ENCODE measurements at places on chromosomes 6 and 20. TPM values are rescaled to one million over a fixed set of nuclear protein-coding genes. Genes with fewer than 3 reads are reported as not detected.

DNA sequence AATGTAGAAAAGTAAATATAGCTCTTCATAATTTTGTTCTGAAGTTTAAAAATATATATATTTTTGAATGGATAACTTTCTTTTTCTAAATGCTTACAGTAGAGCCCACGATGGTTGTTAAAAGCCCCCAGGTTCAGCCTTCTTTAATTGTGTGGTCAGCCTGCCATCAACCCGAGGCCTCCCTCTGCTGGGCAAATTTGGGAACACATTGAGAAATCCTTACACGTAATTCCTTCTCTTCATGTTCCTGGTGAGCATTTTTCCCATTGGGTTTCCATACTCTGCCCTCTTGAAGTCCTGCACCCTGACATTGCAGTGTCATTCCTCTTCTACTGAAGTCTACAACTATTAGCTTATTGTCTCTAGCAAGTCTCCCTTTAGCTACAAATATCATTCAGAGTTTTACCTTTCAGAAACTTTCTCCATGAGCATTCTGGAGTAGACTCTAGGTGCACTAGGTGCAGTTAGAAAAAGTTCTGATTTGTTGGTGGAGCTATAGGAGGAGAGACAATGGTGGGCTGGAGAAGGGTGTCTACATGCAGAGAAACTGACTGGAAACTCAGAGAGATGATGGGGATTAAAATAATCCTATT is 40.6 kb downstream of the TRIM38 start:
- DNase-seq: peak; percentile 58

PPIL6 gene
- total RNA-seq: 3.8 TPM

GRCh38 chr20:32114305-32114960 is 4.9 kb downstream of the TM9SF4 start:
- DNase-seq: no peak

DNA sequence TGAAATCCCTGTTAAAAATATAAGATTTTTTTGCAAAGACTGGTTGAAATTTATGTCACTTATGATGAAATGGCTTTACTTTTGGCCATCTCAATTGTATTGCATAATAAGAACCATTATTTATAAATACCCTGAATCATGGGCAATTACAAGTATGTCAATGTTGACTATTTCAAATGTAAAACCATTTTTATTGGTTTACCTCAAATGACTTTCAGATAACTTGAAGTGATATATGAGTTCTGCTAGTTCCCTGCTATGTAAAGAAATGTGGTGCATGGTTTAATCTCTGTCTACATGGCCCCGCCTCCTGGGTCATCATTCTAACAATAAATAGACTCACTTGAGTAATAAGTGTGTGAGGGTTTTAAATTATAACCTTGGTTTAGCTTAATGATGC is 275.6 kb upstream of the PREP start:
- no peak for DNase-seq

GRCh38 chr6:30814146-30815040 is 69.9 kb upstream of the DDR1 start:
- peak; percentile 81 for DNase-seq

GRCh38 chr20:2059411-2059810 is 42.2 kb upstream of the STK35 start:
- no peak for DNase-seq

GRCh38 chr6:106517706-106518105 is 111.6 kb downstream of the RTN4IP1 start:
- DNase-seq: no peak

GABRR2 gene
- not detected for total RNA-seq

NDRG3 gene
- 9.9 TPM for total RNA-seq

GRCh38 chr6:133891149-133891926 is 2.4 kb downstream of the TCF21 start:
- peak; percentile 44 for DNase-seq

GRCh38 chr20:48679599-48679998 is 148.2 kb downstream of the PREX1 start:
- DNase-seq: peak; percentile 38

- DNase-seq: no peak
Measured at GRCh38 chr6:167898673-167899311, 72.1 kb downstream of the AFDN start.

- no peak for DNase-seq
Measured at GRCh38 chr6:3742076-3742425, 9.5 kb downstream of the PXDC1 start.

GRCh38 chr6:85126485-85127167 is 323.3 kb upstream of the NT5E start:
- DNase-seq: peak; percentile 85

- DNase-seq: no peak
Measured at GRCh38 chr20:56453352-56453751, 15.1 kb upstream of the RTF2 start.

- DNase-seq: no peak
Measured at GRCh38 chr6:42690151-42690702, 32.2 kb downstream of the PRPH2 start.

GRCh38 chr20:50704971-50705370 is 13.6 kb upstream of the RIPOR3 start:
- DNase-seq: no peak

GRCh38 chr6:143061597-143062385 is 1.1 kb downstream of the AIG1 start:
- DNase-seq: no peak

DNA sequence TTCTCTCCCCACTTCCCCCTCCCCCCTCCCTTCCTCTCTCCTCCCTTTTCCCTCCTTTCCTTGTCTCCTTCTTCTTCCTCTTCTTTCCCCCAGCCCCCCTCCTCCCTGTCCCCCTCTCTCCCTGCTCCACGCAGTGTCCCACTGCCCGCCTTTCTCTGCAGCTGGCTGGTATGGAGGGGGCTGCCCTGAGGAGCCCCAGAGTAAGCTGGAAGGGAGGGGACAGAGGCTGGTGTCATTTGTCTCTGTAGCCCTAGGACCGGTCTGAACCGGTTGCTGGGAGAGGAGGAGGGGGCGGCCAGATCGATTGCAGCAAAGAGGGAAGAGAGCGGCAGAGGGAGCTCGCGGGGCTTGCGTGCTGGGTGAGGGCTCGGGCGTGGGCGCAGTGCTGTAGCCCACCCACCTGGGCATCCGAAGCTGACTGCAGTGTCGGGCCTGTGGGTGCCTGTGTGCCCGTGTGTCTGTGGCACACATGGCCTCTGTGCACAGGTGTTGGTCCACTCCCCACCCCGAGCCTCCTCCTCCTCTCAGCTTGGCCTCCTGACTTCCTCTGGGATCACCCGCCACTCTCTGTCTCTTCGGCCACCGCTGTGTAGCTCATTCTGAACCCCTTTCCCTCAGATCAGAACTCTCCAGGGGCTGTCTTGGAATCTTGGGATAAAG is 50.6 kb downstream of the SRC start:
- DNase-seq: no peak

GRCh38 chr6:41348934-41349333 is 13.5 kb downstream of the NCR2 start:
- DNase-seq: no peak

GRCh38 chr20:52129611-52130010 is 62.0 kb downstream of the ZFP64 start:
- peak; percentile 11 for DNase-seq

- DNase-seq: peak; percentile 100
Measured at GRCh38 chr6:158026054-158026900, 44.6 kb downstream of the SYNJ2 start.

DNA sequence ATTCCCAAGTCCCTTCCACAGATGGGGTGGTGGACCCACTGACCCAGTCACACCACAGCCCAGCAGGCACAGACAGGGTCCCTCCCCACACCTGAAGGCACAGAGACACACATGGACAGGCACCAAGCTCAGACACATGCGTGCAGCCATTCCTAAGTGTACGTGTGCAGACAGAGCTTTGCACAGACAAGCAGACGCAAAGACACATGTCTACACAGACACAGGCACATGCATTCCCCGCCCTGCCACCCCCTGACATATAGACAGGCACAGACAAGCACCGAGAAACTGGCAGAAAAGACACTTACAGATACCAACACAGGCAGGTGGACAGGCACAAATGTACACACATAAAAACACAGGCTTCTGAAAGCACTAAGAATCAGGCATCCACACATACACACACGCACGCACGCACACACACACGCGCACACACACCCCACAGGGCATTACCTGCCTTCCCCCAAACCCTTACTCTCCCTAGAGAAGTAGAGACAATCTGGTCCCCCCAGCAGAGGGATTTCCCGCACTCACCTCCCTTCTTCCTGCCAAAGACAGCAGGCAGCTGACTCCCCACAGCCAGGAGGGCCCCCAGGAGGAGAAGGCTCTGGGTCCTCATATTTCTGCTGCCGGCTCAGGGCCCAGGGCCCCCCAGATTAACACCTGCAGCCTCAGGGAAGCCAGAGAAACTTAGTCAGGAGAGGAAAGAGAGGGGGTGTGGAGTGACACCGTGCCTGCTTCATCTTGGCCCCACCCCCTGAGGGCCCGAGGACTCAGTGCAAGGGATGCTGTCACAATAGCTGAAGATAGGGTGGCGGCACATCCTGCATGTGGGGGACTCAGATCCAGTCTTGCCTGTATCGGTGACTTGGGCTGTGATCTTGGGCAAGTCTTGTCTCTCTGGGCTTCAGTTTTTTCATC is at the start of gene WFDC5:
Gene WFDC5, minus strand, starts transcription at position 710 of the 921 bp plus-strand sequence. Its CDS starts 91 bp downstream, at position 619.
- DNase-seq: no peak

GRCh38 chr6:47680051-47680450 is 18.3 kb upstream of the ADGRF4 start:
- DNase-seq: no peak

GRCh38 chr6:141158740-141159139 is 974.0 kb upstream of the GJE1 start:
- no peak for DNase-seq

GRCh38 chr6:161305860-161306259 is 32.0 kb upstream of the AGPAT4 start:
- no peak for DNase-seq

DNA sequence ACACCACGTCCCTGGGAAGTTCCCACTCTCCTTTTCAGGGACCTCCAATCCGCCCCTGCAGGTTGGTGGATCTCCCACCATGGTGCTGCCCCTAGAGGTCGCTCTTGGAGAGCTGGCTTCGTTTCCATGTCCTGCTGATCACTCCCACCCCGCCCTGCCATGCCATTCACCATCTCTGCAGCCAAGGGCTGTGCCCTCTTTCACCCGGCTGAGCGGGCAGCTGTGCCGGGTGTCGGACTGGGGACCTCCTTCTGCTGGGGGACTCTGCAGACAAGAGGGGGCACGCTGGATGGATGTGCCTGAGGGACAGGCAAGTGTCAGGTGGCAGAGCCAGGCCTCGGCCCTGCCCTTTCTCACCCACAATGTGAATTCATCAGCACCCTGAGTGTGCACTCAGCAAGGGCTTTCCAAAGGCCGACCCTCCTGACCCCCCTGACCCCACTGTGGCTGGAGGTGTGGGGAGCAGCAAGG is 347.0 kb downstream of the CDH4 start:
- peak; percentile 55 for DNase-seq

- peak; percentile 83 for DNase-seq
Measured at GRCh38 chr6:6696867-6697531, 108.5 kb downstream of the LY86 start.

GRCh38 chr6:7183707-7184106 is 75.9 kb downstream of the RREB1 start:
- no peak for DNase-seq

DNA sequence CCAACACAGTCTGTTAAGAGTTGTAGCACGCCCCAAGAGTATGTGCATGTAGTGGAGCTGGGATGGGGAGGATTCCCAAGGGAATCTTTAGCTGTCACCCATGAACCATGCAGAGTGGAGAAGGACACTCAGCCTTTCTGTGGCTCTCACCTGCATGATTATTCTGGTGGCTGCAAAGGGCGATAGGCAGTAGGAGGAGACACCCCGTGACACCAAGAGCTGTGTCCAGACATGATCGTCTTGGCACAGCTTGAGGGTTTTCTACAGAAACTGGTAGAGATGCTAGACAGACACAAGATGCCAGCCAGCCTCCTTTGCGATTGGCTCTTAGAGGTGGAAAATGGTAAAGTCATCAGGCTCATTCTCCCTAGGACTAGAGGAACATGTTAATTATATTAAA is 3.1 kb upstream of the CSE1L start:
- no peak for DNase-seq

- no peak for DNase-seq
Measured at GRCh38 chr20:38957235-38957876, 4.8 kb upstream of the DHX35 start.

- peak; percentile 13 for DNase-seq
Measured at GRCh38 chr6:141169419-141169818, 963.3 kb upstream of the GJE1 start.

GRCh38 chr6:39218868-39219567 is 10.3 kb downstream of the KCNK5 start:
- no peak for DNase-seq

DNA sequence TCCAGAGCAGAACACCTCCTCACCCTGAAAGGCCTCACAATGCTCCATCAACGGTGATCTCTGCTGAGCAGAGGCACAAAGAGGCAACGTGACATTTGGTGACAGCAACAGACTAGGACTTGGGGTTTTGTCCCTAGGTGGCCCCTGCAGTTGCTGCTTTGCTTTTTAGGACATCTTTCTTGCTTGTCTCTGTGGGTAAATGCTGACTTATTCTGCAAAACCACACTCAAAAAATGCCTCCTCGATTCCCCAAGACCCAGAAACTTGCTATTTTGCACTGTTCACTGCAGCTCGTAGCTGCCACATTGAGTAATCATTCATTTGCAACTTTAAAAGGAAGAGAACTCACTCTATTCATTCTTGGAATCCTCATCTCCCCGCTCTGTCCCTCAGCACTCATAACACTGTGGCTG is 209.9 kb downstream of the LY86 start:
- DNase-seq: no peak

GRCh38 chr6:34240329-34241248 is 3.9 kb downstream of the HMGA1 start:
- no peak for DNase-seq

DNA sequence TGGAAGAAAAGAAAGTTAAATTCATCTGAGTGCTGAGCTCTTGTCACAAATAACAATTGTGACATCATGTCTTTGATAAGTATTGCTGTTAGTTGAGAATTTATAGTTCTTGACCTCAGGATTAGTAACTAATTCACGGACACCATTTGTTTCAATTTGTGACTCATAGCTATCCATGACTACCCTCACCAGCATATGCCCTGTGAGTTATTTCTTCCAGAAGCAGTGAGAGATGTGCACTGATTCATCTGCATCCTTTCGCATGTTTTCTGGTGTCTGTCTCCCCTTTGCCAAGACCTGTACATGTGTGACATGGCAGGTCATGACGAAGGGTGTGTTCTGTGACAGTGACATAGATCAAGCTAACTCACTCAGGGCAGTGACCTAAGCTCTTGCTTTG is 86.9 kb downstream of the SOBP start:
- peak; percentile 14 for DNase-seq

GRCh38 chr6:144006736-144007477 is 1.2 kb downstream of the PLAGL1 start:
- peak; percentile 49 for DNase-seq

GRCh38 chr20:17958373-17959256 is 10.0 kb downstream of the SNX5 start:
- DNase-seq: no peak

DNA sequence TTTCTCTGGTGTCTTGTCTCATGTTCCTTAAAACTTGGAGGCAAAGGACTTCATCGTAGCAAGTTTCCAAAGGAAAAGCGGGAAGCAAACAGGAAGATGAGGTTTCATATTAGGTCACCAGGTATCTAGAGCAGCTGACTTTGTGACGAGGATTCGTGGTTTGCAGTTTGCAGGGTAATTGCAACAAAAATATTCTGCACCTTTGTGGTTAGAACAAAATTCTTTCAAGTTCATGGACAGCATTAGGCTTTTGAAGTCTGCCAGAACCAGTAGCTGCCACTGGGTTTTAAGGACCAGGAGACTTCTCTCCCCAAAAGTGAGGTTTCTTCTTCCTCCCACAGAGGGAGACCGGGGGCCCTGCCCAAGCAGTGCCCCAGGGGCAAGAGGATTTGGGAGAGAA is 63.4 kb downstream of the RPP40 start:
- DNase-seq: peak; percentile 24
